AG04449 (cell line): ENCODE measurements at places on chromosomes 2 and 18.

DNA sequence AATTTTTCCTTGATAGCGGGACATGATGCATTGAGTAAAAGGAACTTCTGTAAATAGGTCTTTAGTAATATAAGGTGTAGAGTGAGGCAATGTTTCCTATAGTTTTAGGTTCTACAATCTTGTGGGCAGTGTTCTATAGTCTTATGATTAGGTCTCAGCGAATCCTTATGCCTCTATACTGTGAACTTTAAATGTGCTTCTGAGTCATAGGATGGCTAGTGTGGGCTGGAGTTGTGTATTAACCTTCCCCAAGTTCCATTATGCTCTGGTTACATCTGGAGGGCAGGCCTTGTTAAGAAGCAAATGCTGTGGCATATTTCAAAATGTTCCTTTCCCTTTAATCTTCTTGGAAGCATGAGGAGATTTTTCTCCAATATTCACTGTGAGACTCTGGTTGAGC, 73.5 kb downstream of the ROCK2 start:
- peak; percentile 73 for DNase-seq

- no peak for DNase-seq
These were observed 35.0 kb downstream of the CERS6 start for GRCh38 chr2:168490946-168491605.

DNA sequence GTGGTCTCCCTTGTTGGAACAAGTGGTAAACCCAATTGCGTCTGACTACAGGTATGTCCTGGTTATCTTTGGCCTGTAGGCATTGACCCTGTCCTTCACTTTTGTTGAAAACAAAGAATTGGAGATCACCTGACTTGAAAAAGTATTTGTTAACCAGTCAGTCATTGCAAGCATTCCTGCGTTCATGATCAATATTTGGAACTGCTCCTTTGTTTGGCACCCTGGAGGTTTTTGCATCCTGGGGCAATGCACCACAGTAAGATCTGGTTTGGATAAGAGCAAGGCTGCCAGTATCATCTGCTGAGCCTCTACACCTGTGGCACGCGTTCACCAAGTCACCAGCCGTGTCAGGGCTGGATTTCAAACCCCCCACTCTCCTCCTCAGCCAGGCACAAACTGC, 115.7 kb downstream of the DNAH6 start:
- DNase-seq, result no peak

DNA sequence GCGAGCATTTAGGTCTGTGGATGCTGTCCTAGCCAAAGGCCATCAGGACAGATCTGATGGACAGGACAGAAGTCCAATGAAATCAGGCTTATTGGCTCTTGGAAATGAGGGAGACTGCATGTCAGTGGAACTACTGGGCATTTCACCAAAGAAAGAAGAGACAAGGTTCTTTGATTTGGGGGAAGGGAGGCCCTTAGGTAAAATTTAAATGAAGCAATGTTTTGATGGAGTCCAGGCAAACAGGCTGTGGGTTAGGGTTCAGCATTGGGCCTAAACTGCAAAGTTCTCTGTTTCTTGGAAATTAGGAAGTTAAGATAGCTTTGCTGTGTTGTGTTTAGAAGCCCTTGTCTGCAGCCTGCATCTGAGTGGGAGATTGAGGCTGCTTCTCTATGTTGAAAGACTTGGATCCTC, 31.6 kb upstream of the RNF149 start:
- DNase-seq, result no peak

GRCh38 chr2:144454466-144455287, 65.2 kb downstream of the ZEB2 start:
- no peak for DNase-seq

DNA sequence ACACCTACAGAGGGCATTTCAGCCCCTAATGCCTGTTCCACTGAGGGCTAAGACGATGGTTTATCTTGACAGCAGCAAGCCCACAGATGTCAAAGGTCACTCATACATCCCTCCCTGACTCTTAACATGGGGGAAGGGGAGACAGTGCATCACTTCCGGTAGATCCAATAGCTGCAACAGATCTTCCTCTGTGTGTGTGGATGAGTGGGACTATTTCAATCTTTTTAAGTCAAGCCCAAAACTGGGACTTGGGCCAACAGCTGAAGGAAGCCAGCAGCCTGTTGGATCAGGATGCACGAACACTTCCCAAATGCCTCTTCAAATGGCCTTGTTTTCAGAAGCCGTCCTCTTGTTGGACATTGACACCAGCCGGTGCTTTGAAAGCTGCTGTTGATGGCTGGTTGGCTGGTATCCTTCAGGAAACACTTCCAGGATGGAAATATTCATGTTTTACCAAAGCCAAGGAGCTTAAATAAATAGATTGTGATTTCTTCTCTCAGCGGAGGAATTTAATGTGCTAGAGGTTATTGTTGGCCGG, 59.2 kb downstream of the IL1R2 start:
- no peak for DNase-seq

DNA sequence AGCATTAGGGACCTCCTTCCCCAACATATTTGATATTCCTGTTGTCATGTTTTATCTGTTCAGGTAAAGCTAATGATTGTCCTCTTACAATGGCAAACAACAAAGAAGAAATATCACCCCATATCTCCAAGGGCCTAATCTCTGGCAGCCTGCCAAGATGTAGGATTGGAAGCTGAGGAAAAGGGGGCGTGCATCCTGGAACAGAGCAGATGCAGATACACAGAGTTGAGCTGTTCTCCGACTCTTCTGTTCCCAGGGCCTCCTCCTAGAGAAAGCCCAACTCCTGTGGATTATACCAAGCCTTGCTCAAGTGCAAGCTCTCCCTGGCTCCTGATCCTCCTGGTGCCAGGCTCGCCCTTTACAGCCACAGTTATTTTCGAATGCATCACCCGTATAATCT, 35.2 kb upstream of the CD207 start:
- DNase-seq, result no peak

GRCh38 chr2:17792515-17792914, 23.7 kb upstream of the MSGN1 start:
- no peak for DNase-seq

- no peak for DNase-seq
These were observed 590 bp downstream of the IFIH1 start for GRCh38 chr2:162317861-162318327.

GRCh38 chr2:104658144-104658835, 195.6 kb upstream of the POU3F3 start:
- no peak for DNase-seq

- no peak for DNase-seq
These were observed 13.4 kb upstream of the ACOXL start for GRCh38 chr2:110718990-110719389.

DNA sequence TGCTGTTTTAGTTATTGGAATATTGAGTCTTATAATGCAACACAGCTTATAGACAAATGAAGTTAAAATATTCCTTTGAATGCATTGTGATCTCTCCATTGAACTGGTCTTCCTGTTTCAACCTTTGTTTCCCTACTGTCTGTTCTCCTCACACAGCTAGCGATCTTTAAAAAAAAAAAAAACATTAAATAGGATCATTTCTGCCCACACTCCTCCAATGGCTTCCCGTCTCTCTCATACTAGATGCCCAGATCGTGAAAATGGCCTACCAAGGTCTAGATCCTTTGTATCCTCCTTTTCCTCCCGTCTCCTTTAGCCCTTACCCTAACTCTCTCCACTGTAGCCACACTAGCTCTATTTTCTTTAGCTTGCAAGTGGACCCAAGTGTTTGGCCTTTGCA, 2.4 kb downstream of the FAM171B start:
- DNase-seq, result no peak

DNA sequence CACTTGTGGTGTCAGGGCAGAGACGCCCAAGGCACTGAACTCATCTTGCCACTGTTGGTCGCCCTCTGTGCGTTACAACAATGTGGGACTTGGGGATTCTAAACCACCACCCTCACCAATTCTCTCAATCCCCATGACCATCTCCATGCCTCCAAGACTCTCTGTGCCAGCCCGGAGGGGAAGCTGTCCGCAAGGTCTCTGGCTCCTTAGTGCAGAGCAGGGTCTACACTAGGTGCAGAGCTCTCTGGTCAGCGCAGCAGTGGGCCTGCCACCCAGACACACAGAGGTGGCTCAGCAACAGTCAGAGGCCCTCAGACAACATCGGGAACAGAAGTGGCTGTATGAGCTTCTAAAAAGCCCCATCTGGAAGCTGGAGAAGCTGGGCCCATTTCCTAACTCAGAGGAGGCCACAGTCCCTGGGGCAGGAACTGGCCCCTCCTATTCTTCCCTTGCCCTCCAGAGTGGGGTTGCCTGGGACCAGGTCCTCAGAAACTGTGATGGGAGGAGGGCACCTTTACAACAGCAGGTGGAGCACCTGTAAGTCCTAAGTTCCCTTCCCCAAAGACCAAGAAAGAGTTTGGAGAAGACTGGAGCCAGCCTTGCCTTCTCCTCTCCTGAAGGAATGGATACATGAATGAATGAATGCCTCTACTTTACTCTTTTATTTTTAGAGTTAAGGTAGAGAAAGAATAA, 37.7 kb downstream of the SERTAD2 start:
- DNase-seq, result no peak

GRCh38 chr18:42413870-42414269, 458.8 kb downstream of the PIK3C3 start:
- DNase-seq, result no peak

GRCh38 chr18:10057894-10058791, 144.3 kb downstream of the VAPA start:
- DNase-seq, result peak; percentile 56
